ENCODE measurements at places on chromosomes 2 and 18.

DNA sequence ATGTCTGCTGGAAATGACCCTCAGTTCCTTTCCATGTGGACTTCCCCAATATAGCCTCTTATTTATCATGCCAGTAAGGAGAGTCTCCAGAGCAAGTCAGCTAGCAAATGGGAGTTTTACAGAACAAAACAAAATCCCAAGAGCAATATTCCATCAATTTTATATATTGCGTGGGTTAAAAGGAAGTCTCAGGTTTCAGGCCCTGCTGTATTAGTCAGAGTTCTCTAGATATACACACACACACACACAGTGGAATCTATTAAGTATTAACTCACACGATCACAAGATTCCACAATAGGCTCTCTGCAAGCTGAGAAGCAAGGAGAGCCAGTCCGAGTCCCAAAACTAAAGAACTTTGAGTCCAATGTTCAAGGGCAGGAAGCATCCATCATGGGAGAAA is 102.8 kb upstream of the MAP2 start:
- DNase-seq, result no peak

GRCh38 chr2:165144315-165144714 is 59.5 kb downstream of the SCN3A start:
- DNase-seq, result peak; percentile 39

DNA sequence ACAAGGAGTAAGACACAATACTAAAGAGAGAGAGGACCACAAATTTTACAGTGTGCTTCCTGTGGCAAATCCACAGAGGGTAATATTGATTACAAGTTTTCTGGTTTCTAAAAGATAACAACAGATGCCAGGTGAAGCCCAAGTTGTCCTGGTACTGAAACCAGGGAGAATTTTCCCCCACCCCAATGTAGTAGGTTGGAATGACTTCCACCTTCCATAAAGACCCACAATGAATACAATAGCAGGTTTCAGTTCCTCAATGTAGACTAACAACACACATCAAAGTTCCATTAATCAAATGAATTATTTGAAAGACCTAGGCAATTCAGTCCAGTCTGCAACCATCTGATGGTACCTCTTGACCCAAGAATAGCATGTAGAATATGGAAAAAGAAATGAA is 44.0 kb upstream of the TMEM247 start:
- DNase-seq, result no peak

DNA sequence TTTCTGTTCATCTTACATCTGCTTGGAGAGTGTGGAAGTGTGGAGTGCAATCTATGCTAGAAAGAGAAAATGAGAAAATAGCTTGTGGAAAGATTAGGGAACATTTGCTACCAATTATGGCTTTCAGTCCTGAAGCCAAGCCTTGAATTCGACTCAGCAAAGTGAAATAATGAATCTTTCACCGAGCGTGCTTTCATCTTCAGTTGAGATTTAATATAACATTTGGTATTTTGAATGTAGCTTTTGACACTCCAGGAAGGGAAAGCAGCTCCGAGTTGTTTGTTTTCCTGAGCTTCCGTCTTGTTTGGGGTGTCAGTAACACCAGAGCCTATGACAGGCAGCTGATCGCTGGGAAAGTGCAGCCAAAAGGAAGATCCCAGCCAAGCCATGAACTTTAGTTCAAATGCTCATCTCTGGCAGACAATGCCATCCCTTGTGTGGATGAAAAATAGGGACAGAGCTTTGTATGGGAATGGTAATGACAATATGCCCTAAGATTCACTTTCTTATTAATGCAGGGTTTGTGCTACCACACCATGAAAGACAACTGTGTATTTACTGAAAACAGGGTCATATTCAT is 25.0 kb upstream of the PHLPP1 start:
- no peak for DNase-seq

DNA sequence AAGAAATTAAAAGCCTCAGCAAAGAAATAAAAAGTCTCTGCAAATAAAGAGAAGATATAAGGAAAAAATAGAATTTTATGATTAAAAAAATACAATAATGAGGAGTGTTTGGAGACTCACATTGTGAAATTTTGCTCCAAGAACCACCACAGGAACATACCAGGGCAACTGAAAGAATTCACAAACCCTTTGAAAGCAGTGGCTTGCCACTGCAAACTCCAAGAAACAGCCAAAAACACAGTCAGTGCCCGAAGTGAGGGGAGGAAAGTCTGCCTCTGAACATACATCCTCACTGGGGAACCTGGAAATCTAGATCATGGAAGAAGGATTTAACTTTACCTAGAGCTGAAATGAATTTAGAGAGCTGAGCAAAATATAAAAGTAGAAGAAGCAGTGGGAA is 33.1 kb downstream of the EVA1A start:
- no peak for DNase-seq

- DNase-seq, result no peak
These were observed 38.6 kb upstream of the TTN start for GRCh38 chr2:178845566-178846457.

GRCh38 chr2:64637931-64638330 is 15.8 kb downstream of the SERTAD2 start:
- no peak for DNase-seq

DNA sequence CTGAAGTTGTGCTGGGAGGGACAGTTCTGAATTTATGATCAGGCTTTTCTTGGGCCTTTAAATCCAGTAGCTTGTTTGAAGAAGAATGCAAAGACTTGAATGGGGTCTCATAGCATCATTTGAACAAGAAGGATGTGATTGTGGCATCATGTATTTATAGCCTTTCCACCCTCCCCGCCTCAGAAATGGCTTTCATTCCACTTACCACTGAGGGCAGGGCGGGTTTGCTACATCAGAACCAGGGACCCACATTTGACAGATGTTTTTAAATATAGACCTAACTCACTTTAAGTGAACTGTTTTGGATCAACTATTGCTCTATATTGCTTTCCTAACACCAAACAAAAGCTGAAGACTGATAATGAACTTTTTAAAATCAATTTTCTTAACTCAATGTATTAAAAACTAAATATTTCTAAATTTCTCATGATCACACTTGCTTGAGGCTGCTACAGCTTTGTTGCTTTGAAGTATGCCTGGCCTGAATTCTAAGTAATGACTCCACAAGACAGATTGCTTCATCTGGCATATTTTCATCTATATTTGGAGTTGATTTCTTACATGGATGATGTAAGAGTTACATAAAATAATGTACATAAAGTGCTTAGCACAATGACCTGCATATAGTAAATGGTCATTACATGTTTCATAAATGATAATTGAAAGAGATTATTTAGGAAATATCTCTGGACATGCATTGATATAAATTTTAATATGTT is 1552.9 kb upstream of the SLC39A10 start:
- peak; percentile 7 for DNase-seq

DNA sequence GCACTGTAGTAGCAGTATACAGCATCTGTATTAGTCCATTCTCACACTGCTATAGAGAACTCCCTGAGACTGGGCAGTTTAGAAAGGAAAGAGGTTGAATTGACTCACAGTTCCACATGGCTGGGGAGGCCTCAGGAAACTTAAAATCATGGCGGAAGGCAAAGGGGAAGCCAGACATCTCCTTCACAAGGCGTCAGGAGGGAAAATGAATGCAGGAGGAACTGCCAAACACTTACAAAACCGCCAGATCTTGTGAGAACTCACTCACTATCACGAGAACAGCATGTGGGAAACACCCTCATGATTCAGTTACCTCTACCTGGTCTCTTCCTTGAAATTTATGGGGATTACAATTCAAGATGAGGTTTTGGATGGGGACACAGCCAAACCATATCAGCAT is 25.4 kb downstream of the MAP4K4 start:
- DNase-seq, result peak; percentile 59

All from B cell (primary cell).